Adrenal gland (tissue), 19 donors: ENCODE measurements at places on chromosomes 13 and 19. TPM values are rescaled to one million over a fixed set of nuclear protein-coding genes. Genes with fewer than 3 reads are reported as not detected.

- no peak for DNase-seq
These were observed 74.7 kb downstream of the GADD45B start for GRCh38 chr19:2550431-2551171.

The ZNF136 gene
- total RNA-seq = 15.1 TPM

The GJB6 gene
- total RNA-seq = not detected

The SMAD9 gene
- total RNA-seq = 2.5 TPM
